ENCODE measurements at places on chromosomes 3 and 15.

- no peak for DNase-seq
Measured at GRCh38 chr3:58010562-58010961, 2.3 kb downstream of the FLNB start.

DNA sequence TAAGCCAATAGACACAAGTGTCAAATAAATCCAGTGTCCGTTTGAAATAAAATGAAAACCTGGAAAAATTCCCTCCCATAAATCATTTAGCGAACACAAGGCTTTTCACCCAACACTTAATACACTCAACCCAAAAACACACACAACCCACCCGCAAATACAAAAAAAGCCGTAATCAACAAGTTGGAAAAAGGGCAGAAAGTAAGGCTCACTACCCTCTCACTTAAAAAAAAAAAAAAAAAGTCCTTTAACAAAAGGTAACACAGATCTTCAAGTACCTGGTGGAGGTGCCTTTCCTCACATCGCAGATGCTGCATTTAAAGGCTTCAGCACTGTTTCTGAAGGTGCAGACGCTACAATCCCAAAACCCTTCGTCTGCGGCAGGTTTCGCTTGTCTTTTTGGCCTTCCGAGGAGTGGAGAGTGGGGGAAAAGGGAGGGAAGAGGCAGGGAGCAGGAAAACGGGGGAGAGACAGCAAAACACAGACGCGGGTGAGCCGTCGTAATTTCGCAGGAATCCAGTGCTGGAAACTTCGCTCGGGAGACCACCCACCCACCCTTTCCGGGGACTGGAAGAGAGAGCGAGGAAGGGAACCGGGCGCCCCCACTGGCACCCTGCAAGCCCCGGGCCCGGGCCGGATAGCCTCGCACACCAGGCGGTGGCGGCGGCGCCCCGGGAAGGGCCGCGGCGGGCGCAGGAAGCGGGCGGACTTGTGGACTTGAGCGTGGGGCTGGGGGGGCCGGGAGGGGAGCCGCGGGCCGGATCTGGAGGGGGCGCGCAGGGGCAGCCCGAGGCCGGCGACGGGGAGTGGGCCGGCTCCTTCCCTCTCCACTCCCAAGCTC lies 401.8 kb downstream of the SHQ1 start:
- DNase-seq: no peak

- DNase-seq: no peak
Measured at GRCh38 chr15:55319537-55320237, 665 bp downstream of the PIGB start.

DNA sequence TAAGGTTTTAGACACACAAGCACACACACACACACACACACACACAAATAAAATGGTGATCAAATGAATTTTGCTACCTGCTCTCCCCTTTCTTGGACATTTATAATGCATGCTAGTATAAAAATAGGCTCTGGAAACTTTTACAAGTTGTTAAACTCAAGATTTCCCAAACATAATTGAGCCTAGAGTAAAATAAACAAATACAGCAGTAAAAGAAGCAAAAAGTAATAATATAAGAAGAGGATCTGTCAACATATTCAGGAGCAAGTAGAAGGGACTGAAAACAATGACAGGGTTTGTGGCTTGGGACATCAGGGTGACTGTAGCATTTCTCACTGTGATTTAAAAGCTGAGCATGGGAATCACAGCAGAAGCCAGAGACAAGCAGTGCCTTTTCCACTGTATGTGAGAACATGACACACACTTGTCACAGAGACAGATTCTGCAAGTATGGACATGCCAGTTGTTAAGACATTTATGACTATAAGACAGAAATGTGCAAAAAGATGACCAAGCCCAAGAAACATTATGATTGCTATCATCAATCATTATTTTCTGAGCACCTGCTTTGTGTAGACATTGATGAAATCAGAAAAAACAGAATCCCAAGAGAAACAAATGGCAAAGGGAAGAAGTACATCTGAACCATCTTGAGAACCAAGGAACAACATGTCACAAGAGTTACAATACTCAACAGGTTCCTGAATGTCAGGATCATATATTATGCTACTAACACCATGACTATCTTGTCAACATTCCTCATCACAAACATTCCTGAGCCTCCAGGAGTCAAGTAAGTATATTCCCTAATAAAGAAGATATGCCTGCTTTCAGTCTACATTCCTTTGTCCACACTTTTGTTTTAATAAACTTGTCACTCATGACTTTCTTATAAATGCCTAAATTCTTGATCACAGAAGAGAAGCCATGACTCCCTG lies 7.1 kb downstream of the THRB start:
- DNase-seq: no peak
